Iris pigment epithelial cell (primary cell): ENCODE measurements at places on chromosomes 16 and 17.
A peak's percentile ranks its signal among the peaks of the same experiment; 100 is the strongest.

DNA sequence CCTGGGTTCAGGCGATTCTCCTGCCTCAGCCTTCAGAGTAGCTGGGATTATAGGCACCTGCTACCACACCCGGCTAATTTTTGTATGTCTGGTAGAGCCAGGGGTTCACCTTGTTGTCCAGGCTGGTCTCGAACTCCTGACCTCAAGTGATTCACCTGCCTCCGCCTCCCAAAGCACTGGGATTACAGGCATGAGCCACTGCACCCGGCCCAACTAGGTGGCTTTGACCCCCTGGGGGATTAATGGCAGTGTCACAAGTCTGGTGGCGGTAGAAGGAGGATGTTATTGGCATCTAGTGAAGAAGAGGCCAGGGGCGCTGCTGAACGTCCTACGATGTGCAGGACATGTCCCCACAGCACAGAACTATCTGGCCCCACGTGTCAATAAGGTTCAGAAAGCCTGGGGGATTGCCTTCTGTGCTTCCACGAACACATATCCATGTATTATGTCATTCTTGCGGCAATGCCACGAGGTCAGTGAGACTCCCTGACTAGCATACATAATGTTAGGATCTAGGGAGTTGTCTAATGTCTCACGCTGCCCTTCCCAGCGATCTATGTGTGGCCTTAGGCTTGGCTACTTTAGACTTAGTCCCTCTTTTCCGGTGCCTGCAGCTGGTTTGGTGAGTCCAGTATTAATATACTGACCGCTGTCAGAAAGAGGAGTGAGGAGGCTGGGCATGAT, 75.8 kb downstream of the ABCC6 start:
- DNase-seq, result no peak

- DNase-seq, result no peak
These were observed 49.1 kb downstream of the RAB11FIP3 start for GRCh38 chr16:474420-475122.

DNA sequence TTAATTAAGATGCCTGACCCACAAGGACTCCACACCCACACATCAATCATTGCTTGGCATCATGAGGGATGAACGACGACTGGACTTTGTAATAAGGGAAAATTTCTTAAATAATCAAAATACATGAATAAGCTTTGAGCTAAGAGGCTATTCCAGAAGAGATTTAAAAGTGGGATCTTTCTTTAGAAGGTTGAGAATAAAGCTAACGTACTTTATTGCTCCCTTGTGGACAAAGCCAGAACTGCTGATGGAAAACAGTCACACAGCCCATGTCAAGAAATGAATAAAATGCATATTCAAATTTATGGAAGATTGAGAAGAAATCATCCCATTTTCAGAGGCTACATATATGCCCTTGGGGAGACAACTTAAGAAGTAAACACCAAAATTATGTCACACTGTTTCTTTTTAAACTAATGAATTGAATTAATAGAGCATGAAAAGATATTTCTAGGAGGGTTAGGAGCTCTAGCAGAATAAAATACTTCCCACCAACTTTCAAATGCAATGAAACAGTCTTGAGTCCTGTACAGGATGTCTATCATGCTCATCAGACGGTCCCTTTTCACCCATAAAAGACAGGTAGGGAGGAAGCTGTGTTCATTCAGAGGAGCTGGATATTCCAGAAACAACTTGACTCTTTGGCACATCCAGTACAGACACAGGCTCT, 60.2 kb upstream of the PHOSPHO1 start:
- DNase-seq, result peak; percentile 41

DNA sequence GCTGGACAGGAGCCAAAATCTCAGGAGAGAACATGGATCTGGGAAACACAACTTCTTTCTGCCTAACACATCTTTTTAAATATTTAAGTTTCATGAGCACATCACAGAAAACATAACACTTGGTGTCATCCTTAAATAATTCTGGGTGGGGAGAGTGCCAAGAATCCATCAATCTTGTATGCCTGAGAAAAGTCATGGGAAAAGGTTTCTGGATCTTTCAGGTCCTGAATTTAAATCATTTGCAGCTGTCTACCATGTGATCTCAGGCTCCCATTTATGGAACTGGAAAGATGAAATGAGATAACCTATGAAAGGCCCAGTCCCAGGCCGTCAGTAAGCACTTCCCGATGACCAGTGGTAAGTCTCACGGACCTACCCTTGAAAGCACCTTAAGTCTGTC, 15.1 kb downstream of the CDH11 start:
- peak; percentile 55 for DNase-seq

- no peak for DNase-seq
These were observed 132.6 kb downstream of the ZNF423 start for GRCh38 chr16:49723310-49723709.

DNA sequence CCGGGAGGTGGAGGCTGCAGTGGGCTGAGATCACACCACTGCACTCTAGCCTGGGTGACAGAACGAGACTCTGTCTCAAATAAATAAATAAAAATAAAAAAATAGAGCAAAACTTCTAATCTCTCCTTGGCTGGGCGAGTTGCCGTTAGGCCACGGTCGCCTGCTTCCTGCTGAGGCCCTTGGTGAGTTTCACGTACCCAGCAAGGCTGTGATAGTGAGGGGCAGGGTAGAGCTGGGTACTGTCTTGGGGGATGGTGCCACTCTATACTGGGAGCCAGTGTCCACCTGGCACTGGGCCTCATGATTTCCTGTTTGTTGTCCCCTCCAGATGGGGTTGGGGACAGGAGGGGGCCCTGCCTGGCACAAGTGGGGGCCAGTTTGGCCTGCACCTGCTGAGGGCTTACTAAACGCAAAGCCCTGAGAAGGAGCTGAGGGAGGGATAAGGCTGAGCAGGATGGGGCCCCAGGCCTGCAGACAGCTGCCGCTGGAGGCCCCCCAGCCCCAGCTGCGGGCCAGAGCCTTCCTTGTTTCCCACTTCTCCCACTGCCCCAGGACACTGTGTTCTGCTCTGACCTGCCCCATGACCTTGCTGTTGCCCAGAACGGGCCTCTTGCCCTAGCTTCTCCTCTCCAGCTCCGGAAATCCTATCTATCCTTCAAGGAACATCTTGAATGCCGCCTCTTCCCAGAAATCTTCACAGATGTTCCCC, 25.4 kb downstream of the GJD3 start:
- no peak for DNase-seq

GRCh38 chr16:82152196-82152595, 17.8 kb downstream of the MPHOSPH6 start:
- peak; percentile 23 for DNase-seq

GRCh38 chr17:17453088-17453487, 23.7 kb upstream of the MED9 start:
- no peak for DNase-seq

GRCh38 chr17:74742153-74742515, 5.1 kb downstream of the RAB37 start:
- DNase-seq, result no peak

DNA sequence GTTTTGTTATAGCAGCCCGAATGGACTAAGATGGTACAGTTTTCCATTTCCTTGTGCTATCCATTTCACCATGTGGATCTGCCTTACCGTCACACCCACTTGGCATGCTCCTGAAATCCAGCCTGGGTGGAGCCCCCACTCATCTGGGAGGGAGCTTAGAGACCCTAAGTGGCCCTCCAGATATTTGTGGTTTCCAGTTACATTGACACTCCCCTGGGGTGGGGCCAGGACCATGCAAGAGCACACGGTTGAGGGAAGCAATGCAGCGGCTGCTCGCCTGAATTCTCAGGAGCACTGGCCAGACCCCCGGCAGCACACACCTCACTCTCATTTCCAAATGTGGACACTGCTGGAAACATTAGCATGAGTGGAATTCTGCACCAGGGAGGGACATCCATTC, 231.1 kb downstream of the UTP18 start:
- no peak for DNase-seq

DNA sequence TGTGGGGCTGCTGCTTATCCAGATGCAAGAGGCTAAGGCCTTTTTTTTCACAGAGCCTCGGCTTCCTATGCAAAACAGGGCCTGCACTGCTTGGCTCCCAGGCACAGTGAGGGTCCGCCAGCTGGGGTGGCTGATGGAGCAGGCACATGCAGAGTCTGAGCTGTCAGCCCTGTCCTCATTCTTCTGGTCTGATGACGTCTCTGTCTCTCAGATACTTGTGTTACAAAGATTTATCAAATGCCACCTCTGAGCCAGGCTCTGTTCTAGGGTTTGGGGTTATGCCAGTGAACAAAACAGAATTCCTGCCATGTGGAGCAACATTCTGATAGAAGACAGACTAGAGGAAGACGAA, 4.8 kb downstream of the RNF40 start:
- no peak for DNase-seq

DNA sequence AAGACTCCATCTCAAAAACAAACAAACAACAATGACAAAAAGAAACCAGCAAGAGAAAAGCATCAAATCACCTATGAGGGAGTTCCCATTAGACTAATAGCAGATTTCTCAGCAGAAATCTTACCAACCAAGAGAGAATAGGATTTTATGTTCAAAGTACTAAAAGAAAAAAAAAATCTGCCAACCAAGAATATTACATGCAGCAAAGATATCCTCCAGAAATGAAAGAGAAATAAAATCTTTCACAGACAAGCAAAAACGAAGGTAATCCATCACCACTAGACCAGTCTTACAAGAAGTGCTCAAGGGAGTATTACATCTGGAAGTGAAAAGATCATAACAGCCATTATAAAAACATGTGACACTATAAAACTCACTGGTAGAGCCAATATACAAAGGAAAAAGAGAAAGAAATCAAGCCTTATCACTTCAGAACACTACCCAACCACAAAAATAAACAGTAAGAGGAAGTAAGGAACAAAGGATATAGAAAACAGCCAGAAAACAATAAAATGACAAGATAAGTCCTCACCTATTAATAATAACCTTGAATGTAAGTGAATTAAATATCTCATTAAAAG, 66.3 kb downstream of the STX8 start:
- no peak for DNase-seq

GRCh38 chr17:63918305-63918704, 334 bp downstream of the GH1 start:
- no peak for DNase-seq

- no peak for DNase-seq
These were observed 24.8 kb downstream of the TMEM114 start for GRCh38 chr16:8565498-8565897.

DNA sequence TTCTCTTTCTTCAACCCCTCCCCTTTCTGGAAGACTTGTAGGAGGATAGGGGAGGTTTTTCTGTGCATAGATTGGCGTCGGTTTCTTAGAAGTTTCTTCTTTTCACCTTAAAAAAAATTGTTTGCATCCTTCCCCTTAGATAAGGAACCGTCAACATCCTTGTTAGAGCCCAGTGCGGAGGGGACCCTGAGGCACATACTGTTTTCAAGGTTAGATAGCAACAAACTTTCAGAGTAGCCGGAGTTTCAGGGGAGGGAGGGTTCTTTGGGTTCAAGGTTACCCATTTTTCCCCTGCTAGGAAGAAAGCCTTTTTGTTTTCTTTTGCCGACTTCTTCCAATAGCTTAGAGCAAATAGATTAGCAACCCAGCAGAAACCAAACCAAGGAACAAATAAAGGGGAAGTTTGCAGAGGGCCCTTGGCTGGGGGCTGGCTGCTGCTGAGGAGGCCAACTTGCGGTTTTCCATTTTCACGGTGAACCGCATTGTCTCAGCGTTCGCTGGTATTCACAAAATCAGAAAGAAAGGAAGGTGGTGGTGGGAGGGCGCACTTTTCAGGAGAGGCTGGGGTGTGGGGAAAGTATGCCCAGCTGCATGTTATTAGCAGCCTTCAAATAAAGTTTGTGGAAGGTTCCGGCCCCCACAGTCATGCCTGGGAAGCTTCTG, 28.8 kb downstream of the MSI2 start:
- peak; percentile 20 for DNase-seq

GRCh38 chr16:56591377-56592060, 2.2 kb downstream of the MT3 start:
- no peak for DNase-seq

DNA sequence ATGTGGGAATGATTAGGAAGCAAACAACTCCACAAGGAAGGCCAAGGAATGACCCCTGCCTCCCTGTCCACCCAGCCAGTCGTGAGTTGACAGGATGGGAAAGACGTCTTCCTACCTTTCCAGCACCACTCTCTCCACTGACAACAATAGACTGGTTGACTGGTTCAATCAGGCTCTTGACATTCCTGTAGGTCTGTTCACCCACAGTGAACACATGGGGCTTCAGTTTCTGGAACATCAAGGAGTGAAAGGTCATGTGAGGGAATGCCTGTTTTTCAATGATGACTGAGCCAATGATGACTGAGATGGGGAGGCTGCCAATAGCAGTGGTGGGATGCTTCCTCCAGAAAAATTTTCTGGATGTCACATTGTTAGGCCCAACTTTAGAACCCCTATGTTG, 9.6 kb downstream of the MYO19 start:
- peak; percentile 45 for DNase-seq

DNA sequence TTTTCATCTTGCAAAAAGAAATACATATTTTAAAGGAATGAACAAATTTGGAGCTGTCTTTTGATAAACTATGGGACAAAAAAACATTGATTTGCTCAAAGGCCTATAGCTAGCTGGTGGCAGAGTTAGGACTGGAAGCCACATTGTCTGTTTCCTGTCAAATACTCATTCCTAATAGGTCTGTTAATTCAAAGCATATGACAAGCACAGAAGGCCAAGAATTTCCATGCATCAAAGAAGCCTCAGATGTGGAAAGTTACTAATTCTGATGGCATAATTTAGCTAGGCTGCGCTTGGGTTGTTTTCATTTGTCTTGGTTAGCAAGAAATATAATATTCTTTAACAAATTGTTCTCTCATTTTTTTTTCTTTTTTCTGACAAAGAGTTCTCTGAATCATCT, 98.0 kb downstream of the CDK5R1 start:
- no peak for DNase-seq

- peak; percentile 66 for DNase-seq
These were observed 262.7 kb upstream of the KCNJ16 start for GRCh38 chr17:69812240-69812837.

DNA sequence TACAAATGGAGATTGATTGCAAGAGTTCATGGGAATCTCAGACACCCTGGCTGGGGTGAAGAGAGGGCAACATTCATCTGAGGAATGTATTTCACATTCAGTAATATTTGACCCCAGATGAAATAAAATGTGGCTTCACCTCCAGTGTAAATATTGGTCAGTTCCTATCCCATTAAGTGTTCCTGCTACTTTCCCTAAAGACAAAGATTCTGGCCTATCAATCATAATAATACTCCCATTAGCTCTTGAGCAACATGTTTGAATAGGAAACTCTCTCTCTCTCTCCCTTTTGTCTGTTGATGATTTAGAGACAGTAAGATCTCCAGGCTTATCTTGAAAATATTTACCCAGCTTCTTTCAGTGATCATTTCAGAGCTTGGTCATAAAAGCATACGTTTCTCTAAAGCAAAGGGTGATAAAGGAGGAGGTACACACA, 70.1 kb downstream of the KCNJ2 start:
- DNase-seq, result no peak
